ENCODE measurements at places on chromosomes 1 and 21. TPM values are rescaled to one million over a fixed set of nuclear protein-coding genes. Genes with fewer than 3 reads are reported as not detected.

- no peak for DNase-seq
Measured at GRCh38 chr1:204261266-204261665, 47.5 kb upstream of the GOLT1A start.

Gene C8B
- total RNA-seq = not detected

Gene CFHR3
- total RNA-seq = not detected

GRCh38 chr21:36477001-36477400 lies 2.9 kb downstream of the CLDN14 start:
- no peak for DNase-seq

DNA sequence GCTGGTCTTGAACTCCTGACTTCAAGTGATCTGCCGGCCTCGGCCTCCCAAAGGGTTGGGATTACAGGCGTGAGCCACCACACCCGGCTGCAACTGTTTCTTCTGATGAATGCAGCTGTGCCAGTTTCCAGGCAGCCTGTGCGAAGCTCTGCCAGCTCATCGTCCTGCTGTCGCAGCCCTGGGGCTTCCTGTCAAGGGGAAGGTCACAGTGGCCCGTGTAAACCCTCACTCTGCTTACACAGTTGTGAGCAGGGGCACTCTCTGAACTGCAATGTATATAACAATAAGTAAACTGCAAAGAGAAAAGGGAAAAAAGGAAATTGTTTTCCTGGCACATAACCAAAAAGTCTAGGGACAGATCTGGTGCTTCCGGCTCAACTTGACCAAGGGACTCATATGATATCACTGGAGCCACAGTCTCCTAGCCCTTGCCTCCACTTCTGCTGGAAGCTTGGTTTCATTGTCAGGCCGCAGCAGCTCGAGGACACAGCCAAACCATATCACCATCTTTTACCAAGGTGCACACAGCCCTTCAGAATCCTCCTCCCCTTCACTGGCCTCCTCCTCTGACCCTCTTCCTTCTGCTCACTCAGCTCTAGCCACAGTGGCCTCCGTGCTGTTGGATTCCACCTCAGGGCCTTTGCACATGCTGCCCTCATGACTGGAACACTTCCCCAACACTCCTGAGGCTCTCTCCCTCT lies 22.8 kb upstream of the LBR start:
- DNase-seq = peak; percentile 26

DNA sequence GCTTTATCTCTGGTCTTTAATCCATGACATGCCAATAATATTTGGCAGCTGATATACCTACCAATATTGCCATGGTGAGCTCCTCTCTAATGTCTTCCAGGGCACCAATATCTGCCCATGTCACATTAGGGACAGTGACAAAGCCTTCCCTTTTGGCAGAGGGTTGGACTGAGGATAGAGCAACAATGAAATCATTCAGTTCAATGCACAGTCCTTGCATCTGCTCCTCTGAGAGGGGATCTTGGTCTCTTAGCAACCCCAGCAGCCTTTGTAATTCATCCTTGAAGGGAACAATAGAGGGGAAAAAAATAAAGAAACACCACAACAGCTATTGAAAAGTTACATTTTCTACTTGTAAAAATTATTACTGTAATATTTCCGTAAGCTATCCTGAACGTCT lies 42.3 kb downstream of the NVL start:
- DNase-seq = peak; percentile 56

Gene RASAL2
- 35.4 TPM for total RNA-seq

DNA sequence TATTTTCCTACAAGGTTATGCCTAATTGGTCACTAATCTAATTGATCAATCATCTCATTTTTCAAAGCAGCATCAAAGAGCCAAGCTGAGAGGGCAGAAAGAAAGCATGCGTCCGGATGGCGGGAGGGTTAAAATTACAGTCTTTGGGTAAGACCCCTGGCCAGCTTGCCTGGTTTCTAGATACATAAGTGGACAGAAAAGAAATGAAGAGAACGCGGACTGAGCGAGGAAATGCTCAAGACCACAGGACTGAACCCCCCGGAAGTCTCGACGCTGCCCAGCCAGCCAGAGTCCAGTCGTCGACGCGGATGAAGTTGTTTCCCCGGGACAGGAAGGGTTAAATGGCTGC lies 297.2 kb downstream of the OMA1 start:
- no peak for DNase-seq

Gene CYP4A11
- total RNA-seq = not detected

DNA sequence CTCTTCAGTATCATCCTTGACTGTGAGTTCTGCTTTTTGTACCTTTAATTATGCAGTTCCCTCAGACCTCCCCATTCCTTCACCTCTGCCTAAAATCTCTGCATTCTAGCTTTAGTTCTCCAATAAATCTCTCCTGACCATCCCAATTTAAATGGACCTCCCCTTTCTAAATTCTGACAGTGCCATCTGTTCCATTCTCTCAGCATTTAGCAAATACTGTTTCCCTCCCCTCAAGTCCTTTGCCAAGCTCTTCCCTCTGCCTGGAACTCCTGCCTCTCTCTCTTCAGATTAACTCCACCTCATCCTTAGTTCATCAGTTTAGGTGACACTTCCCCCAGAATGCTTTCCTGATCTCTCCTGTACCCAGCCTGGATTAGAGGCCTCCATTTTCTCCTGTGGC lies 54.0 kb upstream of the JUN start:
- DNase-seq = no peak

Gene AIM2
- not detected for total RNA-seq

GRCh38 chr21:36918291-36918690 lies 48.2 kb downstream of the HLCS start:
- DNase-seq = no peak

Gene C1orf116
- 0.17 TPM for total RNA-seq

- DNase-seq = no peak
Measured at GRCh38 chr1:209584231-209584672, 738 bp downstream of the CAMK1G start.

Gene NR0B2
- not detected for total RNA-seq

DNA sequence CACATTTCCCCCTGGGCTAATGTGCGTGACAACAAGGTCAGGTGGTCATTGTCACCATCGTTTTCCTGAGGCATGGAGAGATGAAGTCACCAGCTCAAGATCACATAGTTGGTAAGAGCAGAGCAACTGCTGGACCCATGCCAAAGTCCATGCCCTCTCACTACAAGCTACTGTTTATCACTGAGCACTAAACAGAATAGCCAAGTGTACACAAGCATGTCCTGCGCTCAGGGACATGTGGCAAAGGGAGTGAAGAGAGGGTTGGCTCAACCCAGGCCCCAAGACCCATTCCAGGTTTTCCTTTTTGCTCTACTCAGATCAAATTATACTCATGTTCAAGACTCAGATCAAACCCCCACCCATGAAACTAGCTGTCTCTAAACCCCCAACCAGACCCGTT lies 20.8 kb downstream of the LRRC52 start:
- no peak for DNase-seq

- no peak for DNase-seq
Measured at GRCh38 chr1:193932979-193933378, 746.6 kb upstream of the B3GALT2 start.

DNA sequence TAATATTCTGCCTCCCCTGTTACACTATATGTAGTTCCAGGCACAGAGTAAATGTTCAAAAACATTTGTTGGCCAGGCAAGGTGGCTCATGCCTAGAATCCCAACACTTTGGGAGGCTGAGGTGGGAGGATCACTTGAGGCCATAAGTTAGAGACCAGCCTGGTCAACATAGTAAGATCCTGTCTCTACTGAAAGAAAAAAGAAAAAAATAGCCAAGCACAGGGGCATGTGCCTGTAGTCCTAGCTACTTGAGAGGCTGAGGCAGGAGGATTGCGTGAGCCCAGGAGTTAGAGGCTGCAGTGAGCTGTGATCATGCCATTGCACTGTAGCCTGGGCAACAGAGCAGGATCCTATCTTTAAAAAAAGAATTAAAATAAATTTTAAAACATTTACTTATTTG lies 57.6 kb upstream of the SIM2 start:
- no peak for DNase-seq

- DNase-seq = no peak
Measured at GRCh38 chr21:45709173-45709572, 65.6 kb downstream of the PCBP3 start.

- peak; percentile 61 for DNase-seq
Measured at GRCh38 chr1:23168079-23168444, 594 bp downstream of the LUZP1 start.

Gene PDE4B
- total RNA-seq = 156 TPM

Gene C1orf167
- not detected for total RNA-seq

- no peak for DNase-seq
Measured at GRCh38 chr1:67945733-67946374, 104.6 kb downstream of the DIRAS3 start.

- no peak for DNase-seq
Measured at GRCh38 chr1:192626366-192627179, 9.4 kb upstream of the RGS13 start.

DNA sequence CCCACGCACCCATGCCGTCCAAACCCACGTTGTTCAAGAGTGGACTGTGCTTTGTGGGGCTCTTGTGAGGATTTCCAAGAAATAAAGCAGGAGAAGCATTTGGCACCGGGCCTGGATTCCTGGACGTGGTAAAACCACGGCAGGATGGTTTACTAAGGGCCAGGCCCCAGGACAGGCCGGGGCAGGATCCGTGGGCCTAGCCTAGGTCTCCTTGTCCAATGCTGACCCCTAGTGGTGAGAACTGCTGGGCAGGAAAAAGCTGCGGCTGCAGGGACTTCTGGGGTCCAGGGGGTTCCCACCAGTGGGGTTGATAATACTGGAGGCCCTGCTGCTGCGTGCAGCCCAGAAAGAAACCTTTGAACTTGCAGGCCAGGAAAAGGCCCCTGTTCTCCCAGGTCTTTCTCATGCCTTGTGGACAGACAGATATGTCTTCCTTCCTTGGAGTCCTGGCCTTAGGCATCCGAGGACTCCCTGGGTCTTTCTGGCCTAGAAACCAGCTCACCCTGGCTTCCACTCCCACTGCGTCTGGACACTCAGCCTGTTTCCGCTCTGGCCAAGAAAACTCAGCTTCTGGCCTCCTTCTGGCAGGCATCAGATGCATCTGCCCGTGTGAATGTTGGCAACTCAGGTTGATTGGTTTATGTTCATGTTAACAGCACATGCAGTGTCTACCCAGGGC lies 106.9 kb upstream of the TMEM51 start:
- DNase-seq = peak; percentile 87

Gene SPATA45
- not detected for total RNA-seq

DNA sequence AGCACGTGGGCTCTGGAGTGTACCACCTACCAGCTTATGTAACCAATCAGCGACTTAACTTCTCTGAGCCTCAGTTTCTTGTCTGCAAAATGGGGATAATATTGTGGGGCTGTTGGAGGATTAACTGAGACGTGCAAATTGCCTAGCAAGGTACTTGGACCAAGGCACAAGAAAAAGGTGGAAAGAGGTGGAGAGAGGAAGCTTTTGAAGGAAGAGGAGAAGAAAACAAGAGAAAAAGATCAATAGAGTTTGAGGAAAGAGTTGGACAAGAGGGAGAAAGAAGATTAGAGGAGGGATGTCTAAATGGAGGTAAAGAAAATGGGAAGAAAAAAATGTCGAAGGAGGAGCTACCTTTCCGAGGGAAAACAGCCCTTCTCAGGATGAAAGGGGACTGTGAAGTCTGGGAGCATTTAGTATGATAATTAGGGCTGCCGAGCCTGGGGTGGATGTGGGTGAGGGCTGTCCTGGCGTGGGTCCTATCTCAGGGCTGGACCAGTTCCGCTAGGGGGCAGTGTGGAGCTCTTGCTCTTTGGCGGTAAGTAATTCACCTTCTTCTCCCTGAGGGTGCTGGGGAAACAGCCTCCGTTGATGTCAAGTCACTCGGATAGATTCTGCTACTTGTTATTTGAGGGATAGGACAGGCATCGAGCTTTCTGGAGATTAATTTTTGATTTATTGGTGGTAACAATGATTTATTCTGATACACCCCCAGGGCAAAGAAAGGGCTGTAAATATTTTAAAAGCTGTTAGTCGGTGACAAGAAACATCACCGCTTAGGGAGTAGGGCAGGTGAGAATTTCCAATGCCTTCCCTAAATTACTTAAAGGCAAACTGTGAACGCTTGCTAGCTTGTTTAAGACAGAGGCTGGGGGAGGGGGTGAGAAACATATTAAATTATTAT lies 79.0 kb upstream of the NFASC start:
- DNase-seq = peak; percentile 83

- DNase-seq = no peak
Measured at GRCh38 chr21:15468368-15468767, 261.4 kb upstream of the USP25 start.

DNA sequence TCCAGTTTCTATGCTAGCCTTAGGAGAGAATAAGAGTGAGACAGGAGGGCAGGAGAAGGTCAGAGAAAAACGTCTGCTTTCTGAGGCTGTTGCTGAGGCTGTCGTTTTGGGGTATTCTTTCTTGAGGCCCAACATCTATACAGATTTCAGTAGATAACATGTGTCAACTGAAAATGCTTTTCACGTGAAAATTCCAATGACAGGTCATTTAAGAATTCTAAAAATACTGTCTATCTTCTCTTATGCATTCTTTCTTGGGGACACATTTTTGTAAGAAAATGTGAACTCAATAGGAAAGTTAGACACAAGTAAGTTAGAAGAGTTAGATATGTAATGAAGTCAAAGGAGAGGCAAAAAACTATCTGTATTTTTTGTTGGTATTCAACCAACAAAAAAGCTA lies 150.8 kb downstream of the TGFB2 start:
- no peak for DNase-seq

- peak; percentile 85 for DNase-seq
Measured at GRCh38 chr1:169546087-169546995, 39.9 kb downstream of the F5 start.

GRCh38 chr21:46020581-46020980 lies 39.0 kb downstream of the COL6A1 start:
- DNase-seq = no peak

Gene NBL1
- total RNA-seq = 156 TPM

DNA sequence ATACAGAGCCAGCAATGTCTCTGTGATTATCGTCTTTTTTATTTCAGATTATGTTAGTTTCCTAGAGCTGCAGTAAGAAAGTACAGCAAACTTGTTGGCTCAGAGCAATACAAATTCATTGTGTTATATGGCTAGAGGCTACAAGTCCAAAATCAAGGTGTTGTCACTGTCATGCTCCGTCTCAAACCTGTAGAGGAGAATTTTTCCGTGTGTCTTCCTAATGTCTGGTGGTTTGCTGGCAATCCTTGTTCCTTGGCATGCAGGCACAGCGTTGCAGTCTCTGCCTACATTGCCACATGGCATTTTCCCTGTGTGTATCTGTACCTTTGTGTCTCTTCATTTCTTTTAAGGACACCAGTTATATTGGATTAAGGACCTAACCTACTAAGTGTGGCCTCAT lies 244.4 kb downstream of the LRRIQ3 start:
- DNase-seq = no peak

Gene DUSP23
- total RNA-seq = 29.0 TPM

Gene ITPKB
- total RNA-seq = 36.9 TPM

- peak; percentile 46 for DNase-seq
Measured at GRCh38 chr1:37940299-37940947, 6.4 kb downstream of the INPP5B start.

Gene LCE1B
- total RNA-seq = not detected

Gene C1orf94
- not detected for total RNA-seq

- DNase-seq = no peak
Measured at GRCh38 chr21:18951271-18952038, 547.9 kb upstream of the TMPRSS15 start.

Measured in dermis blood vessel endothelial cell (primary cell).